Daoy (cell line): ENCODE measurements at places on chromosomes 16 and 17.

- DNase-seq, result peak; percentile 37
Observed at GRCh38 chr17:65154770-65155589, 17.8 kb downstream of the RGS9 start.

DNA sequence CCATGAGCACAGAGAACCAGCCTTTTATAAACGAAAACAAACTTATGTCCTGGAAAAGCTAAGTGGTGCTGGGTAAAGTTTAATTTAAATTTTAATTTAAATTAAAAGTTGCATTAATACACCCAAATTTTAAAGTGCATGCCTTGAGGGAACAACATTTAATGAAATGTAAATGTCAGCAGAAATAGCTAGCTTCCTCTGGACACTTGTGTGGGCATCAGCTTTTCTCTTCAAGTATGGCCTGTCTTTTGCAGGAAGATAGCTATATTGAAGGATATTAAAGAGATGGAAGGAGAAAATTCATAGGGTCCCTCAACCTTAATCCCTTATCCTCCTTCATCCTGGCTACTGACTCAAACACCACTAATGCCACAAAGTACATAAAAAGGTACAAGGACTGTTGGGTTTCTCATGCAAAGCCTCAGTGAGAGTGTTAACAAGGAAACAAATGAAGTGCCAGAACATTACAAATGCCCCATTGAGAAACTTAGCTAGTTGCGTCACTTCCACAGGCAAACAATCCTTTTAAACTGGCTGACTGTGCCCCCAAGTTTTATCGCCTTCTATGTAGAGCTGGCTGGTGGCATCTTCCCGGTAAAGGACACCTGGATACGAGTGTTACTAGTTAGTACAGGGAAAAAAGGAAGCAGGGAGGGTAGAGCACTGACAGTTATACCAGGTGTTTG lies 14.1 kb downstream of the PHF12 start:
- DNase-seq, result no peak

- no peak for DNase-seq
Observed at GRCh38 chr16:591231-591630, 1.4 kb downstream of the RAB40C start.

DNA sequence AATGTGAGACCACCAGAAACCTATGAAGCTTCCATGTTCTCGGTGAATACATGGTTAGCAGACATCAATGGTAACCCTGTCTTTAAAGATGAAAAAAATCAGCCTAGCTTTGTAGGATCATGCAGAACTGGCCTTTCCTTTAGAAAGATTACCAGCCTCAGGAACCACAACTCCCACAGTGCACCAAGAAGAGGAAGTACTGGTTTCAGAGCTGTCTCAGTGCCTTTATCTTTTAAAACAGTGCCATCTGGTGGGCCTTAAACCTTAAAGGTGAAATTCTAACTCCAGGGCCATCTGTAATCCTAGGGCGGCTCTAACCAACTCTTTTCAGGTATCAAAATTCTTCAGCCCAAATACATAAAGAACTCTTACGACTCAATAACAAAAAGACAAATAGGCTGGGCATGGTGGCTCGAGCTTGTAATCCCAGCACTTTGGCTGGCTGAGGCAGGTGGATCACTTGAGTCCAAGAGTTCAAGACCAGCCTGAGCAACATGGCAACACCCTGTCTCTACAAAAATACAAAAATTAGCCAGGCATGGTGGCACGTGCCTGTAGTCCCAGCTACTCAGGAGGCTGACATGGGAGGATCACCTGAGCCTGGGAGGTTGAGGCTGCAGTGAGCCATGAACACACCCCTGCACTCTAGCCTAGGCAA lies 5.4 kb downstream of the ATPAF2 start:
- DNase-seq, result peak; percentile 79

- DNase-seq, result no peak
Observed at GRCh38 chr17:36578671-36579070, 13.0 kb upstream of the DHRS11 start.

DNA sequence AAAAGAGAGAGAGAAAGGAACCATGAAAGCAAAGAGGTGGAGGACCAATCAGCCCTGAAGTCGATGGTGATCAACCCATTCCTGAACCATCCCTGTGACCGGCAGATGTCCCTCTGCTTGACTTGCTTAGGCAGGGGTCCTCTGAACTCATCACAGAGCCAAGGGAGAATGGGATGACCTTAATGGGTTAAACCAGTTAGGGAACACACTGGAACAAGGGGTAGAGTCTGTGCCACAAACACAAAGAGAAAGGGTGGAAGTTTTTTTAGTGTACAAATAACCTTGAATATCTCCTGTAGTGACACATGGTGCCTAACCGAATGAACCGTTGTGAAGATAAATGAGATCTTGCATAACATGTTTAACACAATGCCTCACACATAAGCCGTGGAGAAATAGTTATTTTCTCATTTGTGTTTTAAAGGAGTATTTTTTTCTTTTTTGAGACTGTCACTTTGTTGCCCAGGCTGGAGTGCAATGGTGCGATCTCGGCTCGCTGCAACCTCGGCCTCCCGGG lies 11.2 kb downstream of the NAA60 start:
- DNase-seq, result no peak

GRCh38 chr16:1277617-1278282 lies 21.9 kb downstream of the TPSD1 start:
- no peak for DNase-seq

GRCh38 chr17:22202702-22203101 lies 510.4 kb downstream of the KCNJ18 start:
- DNase-seq, result no peak

DNA sequence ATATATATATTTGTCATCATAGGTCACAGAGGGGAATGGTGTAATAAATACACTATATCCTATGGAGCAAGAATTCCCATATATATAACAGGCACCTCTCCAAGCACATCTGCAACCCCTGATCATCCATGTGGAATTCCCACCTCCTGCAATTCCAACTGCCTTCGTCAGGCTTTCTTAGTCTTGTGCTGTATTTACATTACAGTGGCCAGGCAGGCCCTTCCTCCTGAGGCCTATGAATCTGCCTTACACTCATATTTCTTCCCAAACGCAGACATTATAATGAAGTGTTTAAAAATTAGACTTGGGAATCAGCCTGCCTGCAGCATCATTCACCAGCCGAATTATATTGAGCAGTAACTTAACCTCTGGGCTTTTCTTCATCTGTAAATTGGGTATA lies 19.3 kb upstream of the DNAH9 start:
- no peak for DNase-seq

DNA sequence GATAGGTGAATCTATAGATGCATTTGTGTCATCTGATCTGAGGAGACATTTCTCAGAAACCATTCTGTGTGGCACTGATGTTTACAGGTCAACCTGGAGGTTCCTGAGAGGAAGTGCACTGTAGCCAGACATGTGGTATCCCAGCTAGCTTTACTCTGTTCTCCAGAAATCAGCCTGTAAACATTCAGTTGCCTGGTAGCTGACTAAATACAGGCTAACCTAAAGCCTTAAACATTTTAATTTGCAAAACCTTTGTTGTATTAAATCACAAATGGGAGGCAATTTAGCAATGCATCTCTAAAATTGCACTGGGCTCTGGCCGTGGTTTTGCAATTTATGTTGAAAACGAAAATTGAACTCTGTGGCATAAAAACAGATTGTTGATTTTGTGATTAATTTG lies 207.6 kb downstream of the FTO start:
- DNase-seq, result no peak

DNA sequence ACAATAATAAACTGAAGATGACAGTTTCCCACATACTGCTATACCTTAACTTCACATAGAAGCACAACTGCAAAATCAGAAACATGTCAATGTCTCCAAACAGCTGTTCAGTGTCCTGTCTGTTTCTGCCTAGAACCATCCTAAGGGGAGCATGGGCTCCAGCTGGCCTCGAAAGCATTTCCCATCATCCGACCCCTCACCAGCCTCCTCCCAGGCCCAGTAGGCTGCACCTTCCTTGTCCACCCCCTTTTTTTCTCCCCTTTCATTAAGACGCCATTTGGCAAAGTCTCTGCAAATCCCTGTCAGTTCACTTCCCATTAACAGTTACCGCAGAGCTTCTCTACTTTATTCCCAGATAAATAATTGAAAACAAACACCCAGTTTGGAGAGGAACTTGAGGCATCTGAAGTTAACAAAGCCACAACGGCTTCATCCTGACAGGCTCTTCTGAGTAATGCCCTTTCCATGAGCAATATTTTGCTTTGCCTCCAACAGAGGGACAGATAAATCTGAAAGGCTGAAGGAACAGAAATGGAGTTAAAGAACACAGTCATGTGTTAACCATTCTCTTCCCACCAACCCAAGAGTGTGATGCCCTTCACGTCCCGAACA lies 65.3 kb downstream of the SLC39A11 start:
- DNase-seq, result no peak

GRCh38 chr17:58120195-58120822 lies 27.9 kb upstream of the OR4D1 start:
- DNase-seq, result peak; percentile 39
